ENCODE measurements at places on chromosomes 2 and 18.

GRCh38 chr18:55221622-55222021, 262.4 kb upstream of the CCDC68 start:
- no peak for DNase-seq

- DNase-seq, result peak; percentile 80
These were observed 24.4 kb downstream of the ZNF892 start for GRCh38 chr2:95231723-95232122.

GRCh38 chr2:74841641-74842040, 7.7 kb downstream of the HK2 start:
- DNase-seq, result no peak

- DNase-seq, result peak; percentile 80
These were observed 2113.3 kb upstream of the PIK3C3 start for GRCh38 chr18:39841482-39842365.

DNA sequence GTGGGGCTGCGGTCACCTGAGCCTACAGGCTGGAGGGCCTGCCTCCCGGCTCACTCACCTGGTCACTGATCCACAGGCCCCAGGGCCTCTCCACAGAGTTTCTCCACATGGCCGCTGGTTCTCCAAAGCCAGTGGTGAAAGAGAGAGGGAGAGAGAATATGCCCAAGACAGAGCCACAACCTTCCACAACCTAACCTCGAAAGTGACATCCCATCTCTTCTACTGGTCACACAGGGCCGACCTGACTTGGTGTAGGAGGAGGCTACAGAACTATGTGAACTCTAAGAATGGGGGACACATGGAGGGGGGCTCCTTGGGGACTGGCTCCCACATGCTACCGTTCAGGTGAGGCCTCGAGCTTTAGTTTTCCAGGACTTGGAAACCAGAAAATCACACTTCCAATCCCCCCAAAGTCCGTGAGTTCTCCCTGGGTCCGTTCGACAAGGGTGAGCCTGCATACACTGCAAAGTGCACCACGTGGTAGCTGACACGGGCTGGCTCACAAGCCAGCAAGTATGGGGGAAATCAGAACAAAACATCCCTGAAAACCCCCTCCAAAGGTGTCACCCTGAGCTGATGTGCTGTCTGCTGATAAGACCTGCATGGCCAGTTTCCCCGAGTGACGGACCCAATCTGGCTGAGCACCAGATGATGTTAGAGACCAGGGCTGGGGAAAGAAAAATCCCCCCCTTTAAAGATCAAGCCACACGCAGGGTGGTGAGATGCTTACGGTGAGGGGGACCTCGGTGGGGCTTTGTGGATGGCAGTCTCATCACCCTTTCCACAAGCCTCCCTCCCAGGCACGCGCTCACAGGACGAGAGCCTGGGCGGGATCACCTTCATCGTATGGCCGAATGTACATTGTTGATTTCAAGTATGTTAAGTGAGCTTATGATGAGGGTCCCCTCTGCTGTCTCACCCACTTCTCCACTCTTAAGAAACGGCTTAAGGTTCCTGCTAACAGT, 54.2 kb upstream of the SEMA4C start:
- DNase-seq, result peak; percentile 43

- no peak for DNase-seq
These were observed 397.5 kb downstream of the FIGN start for GRCh38 chr2:163338270-163338669.

DNA sequence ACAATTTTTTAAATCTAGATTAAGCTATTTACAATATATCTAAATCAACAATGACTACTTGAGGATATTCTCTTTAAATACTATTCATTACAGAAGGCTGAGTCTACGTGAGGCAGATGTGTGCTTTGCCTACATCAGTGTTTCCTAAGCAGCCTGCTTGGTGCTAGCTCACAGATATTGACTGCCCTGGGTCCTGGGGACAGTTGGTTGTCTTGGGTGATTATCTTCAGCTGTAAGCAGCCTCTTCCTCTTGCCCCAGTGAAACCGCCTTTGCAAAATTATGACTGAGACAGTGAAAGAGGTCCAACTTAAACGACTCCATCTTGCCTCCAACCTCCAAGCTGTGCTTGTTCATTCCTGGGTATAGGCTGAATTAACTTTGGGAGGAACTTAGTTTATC, 39.6 kb upstream of the CCDC88A start:
- DNase-seq, result no peak

- no peak for DNase-seq
These were observed 30.5 kb downstream of the PREPL start for GRCh38 chr2:44330801-44331200.

GRCh38 chr2:238866656-238867277, 18.9 kb downstream of the TWIST2 start:
- no peak for DNase-seq

DNA sequence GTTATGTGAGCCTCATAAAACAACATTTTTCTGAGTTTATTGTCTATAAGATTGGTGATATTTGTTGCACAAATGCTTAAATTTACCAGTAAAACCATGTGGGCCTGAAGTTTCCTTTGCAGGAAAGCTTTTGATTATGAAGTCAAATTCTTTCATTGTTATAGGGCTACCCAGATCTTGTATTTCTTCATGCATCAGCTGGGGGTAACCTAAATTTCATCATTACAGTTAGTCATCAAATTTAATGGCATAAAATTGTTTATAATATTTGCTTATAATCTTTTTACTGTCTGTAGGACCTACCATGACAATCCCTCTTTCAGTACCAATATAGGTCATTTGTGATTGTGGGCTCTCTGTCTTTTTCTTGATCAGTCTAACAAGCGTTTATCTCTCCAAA, 47.8 kb downstream of the SMAD2 start:
- no peak for DNase-seq

DNA sequence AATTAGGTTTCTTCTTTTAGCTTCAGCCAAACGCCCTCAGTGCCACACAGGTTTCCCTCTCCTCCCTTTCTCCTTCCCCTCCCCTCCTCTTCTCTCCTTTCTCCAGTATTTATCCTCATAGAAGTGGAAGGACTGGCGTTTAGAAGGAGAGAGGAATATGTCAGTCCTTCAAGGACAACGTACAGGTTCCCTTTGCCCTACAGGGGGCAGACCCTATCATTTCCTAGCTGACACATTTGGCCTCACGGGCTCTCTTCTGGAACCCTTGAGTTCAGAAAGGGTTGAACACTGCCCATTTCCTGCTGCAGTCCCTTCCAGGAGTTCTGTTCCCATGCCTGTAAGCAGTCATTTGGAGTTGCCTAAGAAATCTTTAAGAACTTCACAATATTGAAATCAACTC, 46.1 kb downstream of the CDCA7 start:
- no peak for DNase-seq

- no peak for DNase-seq
These were observed 38.5 kb downstream of the SH2D6 start for GRCh38 chr2:85457043-85457442.

DNA sequence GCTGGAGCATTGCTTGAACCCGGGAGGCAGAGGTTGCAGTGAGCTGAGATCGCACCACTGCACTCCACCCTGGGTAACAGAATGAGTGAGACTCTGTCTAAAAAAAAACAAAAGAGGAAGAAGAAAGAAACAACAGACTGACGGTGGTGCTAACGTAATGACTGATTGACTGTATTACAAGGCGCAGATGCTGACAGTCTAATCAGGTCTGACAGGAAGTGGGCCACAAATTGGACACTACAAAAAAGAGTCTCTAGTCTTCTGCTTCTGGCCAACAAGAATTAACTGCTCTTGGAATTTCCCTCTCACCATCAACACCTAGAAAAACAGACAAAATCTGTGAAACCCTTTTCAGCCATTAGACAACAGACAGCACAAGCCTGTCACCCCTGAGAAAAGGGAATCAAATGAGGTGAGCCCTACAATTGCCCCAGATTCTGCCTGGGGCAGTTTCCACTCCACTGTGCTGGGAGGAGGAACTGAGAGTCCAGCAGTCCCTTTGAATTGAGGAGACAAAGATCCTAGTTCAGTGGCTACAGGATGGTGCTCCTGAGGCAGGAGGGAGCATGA, 43.3 kb downstream of the SNED1 start:
- no peak for DNase-seq

DNA sequence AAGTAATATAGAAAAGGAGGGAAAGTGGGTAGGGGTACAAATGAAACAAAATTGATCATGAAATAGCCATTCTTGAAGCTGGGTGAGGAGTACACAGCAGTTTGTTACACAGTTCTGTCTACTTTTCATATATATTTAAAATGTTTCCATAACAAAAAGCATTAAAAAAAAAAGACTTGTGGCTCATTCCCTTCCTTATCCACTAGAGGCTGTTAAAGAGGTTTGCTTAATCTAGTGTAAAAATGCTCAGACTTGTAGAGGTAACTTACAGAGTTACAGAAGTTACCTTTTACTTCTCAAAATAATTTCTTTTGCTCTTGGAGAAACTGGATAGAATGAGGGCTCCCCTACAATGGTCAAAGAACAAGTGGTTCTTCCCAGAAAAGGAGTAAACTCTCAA, 8.1 kb upstream of the WIPF1 start:
- no peak for DNase-seq

DNA sequence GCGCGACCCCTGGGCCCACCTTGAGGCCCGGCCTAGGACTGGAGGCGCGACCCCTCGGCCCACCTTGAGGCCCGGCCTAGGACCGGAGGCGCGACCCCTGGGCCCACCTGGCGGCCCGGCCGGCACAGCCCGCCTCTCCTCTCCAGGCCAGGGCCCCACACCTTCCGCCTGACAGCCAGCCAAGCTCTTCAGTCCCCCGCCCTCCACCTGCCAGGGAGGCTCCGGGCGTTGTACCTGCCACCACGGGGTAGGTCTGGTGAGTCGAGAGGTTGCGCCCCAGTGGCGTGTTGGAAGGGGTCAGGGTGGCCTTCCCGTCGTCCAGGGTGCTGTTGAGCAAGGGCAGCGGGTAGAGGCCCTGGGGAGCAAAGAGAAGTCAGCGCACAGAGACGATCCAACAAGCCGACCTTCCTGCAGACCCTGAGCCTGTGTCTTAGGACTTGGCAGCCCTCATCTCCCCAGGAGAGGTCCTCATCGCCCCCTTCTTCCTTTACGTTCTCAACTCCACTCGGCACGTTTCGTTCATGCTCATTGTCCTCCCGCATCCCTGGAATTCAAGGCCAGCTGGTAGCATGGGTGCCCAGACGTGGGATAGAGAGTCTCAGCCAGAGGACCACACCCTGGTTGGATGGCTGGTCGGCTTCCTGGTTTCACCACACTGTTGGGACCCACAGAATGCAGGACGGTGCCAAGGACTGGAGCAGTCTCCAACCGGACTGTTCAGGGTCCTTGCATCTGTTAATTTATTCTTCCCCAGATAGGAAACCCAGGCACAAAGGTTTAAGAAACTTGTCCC, 42.2 kb downstream of the PAX8 start:
- no peak for DNase-seq

- no peak for DNase-seq
These were observed 53.4 kb downstream of the CD28 start for GRCh38 chr2:203759690-203760365.

DNA sequence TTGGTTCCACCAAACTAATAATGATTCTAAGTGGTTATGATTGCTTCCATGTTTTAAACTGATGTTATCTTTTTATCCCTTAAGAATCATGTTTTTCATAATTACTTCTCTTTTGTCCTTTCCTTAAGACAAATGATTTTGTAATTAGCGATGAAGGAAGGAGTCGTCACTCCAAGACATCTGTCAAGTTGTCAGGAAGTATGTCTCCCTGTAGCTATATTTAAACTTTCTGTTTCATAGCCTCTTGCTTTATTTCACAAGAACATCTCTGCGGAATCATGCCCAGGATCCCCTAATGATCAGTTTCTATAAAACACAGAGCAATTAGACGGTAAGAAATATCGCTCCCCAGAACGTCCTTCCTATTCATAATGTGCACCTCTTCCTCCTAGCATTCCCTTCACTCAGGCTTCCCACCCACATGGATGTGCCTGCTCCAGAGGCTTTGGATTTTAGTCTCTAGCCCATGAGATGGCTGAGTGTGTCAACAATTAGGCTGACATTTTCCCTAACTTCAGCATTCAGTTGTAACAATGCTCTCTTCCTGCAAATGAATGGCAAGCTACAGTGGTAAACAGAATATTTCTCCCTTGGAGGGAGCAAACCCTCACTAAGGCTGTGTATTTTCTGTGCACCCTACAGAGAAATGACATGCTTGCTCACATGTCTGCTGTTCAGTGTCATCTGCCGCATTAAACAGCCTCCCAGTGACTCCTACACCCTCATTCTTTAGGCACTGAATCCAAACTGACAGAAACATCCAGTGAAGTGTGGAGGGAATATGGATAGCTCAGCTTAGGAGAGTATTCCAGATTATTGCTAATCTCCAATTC, 879.6 kb upstream of the CELF4 start:
- no peak for DNase-seq

DNA sequence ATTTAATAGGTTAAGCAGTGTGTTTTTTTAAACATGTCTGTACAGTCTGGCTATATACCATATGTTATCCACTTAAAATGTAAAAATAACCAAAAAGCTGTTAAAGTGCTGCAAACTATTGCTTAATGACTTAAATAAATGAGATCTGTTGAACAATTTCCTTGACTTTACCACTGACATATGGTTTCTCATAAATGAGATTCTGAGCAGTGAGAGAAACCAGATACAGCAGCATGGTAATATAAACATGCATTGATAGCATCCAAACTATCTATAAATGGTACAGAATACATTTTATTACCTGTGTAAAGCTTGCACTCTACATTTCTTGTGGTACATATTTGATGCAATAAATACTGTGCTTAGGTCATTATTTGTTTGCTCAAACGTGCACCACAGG, 36.3 kb upstream of the TTC21B start:
- DNase-seq, result no peak

GRCh38 chr2:10390369-10390801, 57.7 kb downstream of the ODC1 start:
- no peak for DNase-seq

DNA sequence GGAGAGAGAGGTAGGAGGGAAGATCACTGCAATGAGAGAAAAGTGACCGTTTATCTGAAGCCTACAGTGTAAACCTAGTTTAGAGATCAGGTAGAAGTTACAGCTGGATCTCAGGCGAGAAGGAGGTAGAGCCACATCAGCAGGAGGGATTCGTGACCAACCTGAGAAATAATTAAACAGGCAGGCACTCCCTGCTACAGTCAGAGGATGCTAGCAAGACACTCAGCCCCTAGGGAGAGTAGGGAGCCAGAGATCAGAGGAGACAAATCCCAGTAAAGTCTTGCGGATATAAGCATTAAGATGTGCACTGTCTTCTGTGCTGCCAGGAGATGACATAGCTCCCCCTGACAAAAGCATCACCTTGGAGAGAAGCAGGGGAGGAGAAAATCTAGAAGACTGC, 629.1 kb upstream of the SLC39A10 start:
- no peak for DNase-seq

- DNase-seq, result no peak
These were observed 120.8 kb upstream of the NPAS2 start for GRCh38 chr2:100699131-100699530.

DNA sequence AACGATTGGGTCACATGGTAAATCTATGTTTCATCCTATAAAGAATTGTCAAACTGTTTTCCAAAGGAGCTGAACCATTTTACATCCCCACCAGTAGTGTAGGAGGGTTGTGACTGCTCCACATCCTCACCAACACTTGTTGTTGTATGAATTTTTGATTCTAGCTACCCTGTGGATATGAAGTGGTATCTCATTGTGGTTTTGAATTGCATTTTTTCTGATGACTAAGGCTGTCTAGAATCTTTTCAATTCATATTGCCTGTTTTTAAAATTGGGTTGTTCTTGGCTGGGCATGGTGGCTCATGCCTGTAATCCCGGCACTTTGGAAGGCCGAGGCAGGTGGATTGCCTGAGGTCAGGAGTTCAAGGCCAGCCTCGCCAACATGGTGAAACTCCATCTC, 44.5 kb downstream of the TXNL1 start:
- DNase-seq, result no peak

GRCh38 chr2:28225473-28226080, 167.1 kb upstream of the FOSL2 start:
- no peak for DNase-seq
